Stomach (tissue), 19 donors: ENCODE measurements at places on chromosomes 6 and 20.

- DNase-seq, result no peak
Observed at GRCh38 chr6:46058951-46059350, 43.3 kb upstream of the CLIC5 start.

DNA sequence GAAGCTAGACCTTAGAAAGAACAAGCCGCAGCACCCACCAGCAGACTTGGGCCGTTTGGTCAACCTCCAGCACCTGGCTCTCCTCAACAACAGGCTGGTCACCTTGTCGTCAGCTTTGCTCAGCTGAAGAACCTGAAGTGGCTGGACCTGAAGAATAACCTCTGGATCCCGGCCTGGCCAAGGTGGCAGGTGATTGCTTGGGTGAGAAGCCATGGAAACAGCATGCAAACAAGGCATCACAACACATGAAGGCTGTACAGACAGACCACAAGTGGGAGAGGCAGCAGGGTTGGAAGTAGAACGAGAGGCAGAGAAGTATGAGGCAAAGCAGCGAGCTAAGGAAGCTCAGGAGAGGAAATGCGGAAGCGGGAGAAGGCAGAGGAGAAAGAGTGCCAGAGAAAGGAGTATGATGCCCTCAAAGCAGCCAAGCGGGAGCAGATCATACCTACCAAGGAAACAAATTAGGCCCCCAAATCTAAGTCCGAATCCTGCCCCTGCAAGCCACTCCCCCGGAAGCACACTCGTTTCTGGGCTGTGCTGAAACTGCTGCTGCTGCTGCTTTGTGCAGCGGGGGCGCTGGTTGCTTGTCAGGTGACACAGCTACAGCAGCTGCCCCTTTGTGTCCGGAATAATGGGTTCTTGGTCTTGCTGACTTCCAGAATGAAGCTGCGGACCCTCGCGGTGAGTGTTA lies 121.6 kb upstream of the LGSN start:
- no peak for DNase-seq

- no peak for DNase-seq
Observed at GRCh38 chr6:33689879-33690278, 21.6 kb downstream of the UQCC2 start.

DNA sequence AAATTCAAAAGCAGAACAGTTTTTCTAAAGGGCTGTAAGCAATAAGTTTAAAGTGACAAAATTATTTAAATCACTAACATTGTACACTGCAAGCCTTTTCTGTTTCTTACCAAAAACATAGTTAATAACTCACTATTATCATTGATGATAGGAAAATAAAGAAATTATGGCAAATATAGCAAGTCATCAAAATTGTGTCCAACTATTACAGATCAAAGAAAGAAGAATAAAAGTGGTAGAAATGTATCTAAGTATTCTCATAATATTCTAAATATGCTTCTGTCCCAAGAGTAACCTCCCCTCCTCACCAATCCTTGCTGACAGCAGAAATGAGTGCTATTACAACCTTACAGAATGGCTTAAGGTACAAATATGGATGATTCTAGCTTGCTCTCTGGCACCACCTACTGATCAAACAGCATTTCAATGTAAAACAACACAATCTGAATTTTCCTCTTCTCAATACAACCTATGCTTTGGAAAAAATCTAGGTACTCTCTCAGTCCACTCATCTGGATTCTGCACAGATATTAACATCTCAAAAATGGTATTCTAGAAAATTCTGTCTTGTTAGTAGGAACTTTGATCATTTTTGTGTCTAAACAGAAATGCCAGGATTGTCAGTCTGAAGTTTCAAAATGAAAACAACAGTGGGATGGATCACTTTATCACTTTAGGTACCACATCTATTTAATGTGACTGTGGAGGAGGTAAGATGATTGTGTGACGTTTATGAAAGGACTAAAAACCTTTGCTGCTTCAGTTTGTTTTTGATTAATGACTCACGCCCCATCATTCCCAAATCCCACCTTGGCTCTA lies 40.9 kb downstream of the ZFP64 start:
- DNase-seq, result peak; percentile 76

DNA sequence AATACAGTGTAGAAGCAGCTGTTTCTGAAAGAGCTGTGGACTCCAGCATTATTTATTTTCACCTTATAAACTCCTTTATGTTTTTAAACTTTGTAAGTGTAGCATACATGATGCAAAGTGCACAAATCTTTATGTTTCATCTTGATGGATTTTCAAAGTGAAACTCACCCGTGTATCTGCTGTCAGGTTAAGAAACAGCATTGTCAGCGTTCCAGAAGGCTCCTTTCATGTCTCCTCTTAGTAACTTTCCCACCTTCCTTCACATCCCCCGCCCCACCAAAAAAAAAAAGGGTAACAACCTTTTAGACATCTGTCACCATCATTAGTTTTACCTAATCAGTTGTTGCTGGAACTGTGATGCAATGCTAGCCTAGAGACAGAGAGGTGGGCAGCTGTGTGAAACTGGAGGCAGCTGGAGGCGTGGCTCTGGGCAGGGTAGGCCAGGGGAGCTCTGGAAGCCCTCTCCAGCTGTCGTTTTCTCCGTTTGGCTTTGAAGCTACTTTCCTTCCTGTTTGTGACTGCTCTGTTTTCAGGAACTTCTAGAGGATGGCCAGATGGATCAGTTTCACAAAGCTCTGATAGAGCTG lies 7.2 kb downstream of the ACTR5 start:
- DNase-seq, result no peak

- no peak for DNase-seq
Observed at GRCh38 chr20:7940341-7940740, at the start of gene HAO1. Gene HAO1 (minus strand): TSS chr20:7940458. CDS start chr20:7940422, 36 bp downstream.
